CD4-positive, alpha-beta T cell treated with Interleukin-1 beta for 1 hour (primary cell): ENCODE measurements at places on chromosomes 16 and 17.

DNA sequence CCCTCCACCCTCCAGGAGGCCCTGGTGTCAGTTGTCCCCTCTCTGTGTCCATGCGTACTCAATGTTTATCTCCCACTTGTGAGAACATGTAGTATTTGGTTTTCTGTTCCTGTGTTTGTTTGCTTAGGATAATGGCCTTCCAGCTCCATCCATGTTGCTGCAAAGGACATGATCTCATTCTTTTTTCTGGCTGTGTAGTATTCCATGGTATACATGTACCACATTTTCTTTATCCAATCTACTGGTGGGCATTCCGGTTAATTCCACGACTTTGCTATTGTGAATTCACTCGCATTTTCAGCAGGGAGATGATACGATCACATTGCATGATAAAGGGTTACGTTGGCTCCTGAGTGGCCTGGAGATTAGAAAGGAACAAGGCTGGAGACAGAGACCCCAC, 286.2 kb downstream of the FOXL1 start:
- DNase-seq = no peak

GRCh38 chr17:58121925-58122324, 26.3 kb upstream of the OR4D1 start:
- peak; percentile 72 for DNase-seq

DNA sequence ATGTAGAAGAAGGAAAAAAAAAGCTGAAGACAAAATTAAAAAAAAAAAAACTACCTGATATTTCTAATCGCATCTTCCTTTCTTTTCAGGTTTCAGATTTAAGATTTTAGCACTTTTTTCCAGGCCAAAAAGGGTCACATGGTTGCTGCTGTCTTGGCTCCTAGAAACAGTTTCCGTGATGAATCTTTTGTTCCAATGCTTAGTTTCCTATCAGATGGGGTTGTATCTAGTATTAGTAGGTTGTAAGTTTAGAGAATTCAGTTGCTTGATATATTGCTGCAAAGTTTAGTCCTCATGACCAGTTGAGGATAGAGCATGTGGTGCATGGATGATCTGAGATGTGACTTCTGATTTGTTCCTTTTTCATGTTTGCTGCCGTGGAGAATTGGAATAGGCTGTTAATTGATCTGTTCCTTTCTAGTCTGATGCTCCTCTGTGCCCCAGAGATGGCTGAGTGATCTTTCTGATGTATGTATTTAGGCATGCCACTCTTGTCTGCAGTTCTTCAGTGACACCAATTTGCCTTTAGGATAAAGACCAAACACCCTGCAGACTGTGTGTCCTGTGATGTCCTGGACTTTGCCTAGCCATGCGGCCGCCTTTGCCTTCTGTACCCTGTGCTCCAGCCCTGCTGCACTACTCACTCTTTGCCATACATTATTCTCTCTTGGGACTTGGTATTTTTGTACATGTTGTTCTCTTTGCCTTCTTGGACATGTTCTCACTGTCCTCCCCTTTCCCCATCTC, 94.0 kb downstream of the MRTFB start:
- DNase-seq = no peak

- DNase-seq = peak; percentile 70
Measured at GRCh38 chr17:74639704-74640151, 16.2 kb upstream of the CD300E start.

DNA sequence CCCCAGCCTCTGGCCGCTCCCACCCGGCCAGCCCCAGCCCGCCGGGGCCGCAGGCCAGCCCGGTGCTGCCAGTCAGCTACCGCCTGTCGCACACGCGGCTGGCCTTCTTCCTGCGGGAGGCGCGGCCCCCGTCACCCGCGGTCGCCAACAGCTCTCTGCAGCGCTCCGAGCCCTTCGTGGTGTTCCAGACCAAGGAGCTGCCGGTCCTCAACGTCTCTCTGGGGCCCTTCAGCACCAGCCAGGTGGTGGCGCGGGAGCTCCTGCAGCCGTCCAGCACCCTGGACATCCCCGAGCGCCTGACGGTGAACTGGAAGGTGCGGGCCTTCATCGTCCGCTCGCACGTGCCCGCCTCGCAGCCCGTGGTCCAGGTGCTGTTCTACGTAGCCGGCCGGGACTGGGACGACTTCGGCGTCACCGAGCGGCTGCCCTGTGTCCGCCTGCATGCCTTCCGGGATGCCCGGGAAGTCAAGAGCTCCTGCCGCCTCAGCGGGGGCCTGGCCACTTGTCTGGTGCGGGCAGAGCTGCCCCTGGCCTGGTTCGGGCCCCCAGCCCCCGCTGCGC, 46.8 kb downstream of the TMEM132E start:
- DNase-seq = no peak

DNA sequence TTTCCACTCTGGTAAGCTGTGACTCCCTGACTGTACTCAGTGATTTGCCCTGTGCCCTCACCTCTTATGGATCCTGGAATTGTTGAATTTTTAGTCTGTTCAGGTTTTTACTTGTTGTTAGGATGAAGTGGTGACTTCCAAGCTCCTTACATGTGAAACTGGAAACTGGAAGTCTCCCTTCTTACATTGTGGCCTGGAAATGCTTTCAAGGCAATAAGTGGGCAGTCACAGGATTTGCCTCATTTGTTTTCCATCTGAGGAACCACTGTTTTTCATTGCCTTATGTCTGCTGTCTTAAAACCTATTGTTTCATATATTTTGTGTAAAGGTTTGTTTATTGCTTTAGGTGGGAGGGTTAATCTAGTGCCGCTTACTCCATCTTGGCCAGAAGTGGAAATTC, 155.8 kb downstream of the CYB561 start:
- no peak for DNase-seq

GRCh38 chr16:68920349-68920748, 77.0 kb downstream of the TANGO6 start:
- no peak for DNase-seq

DNA sequence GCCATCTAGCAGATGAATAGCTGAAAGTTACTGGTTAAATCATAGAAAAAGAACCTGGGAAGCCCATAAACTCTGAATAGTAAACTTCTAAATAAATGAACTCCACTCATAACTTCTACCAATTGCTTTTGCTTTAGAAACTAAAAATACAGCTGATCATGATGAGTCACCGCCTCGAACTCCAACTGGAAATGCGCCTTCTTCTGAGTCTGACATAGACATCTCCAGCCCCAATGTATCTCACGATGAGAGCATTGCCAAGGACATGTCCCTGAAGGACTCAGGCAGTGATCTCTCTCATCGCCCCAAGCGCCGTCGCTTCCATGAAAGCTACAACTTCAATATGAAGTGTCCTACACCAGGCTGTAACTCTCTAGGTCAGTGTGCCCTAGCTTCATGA, 9.7 kb downstream of the KAT7 start:
- no peak for DNase-seq

DNA sequence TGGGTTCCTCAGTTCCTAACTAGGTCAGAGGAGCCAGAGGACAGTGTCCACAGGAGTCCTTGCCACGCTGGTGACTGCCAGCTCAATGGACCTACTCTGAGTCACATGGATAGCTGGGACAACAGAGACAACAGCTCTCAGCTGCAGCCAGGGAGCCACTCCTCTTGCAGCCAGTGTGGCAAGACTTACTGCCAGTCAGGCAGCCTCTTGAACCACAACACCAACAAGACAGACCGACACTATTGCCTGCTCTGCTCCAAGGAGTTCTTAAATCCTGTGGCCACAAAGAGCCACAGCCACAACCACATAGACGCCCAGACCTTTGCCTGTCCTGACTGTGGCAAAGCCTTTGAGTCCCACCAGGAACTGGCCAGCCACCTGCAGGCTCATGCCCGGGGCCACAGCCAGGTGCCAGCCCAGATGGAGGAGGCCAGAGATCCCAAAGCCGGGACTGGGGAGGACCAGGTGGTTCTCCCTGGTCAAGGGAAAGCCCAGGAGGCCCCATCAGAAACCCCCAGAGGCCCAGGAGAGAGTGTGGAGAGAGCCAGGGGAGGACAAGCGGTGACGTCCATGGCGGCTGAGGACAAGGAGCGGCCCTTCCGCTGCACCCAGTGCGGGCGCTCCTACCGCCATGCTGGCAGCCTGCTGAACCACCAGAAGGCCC, 6.7 kb downstream of the ZNF646 start:
- DNase-seq = no peak

GRCh38 chr17:72077326-72077960, 43.4 kb upstream of the SOX9 start:
- DNase-seq = no peak

DNA sequence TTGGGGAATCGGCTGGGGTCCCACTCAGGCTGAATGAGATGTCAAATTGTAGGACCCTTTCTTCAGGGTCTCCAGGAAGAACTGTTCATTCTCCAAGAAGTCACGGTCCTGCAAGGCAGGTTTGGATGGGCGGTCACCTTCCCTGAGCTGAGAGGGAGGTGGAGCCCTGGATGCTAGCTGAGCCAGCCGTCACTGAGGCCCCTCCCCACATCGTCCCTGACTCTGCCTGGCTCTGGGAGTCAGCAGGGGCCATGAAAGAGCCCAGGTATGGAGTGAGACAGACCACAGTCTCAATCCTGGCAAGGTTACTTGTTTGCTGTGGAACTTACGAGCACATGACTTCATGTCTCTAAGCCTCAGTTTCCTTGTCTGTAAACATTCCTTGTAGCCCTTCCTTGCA, 6.0 kb upstream of the MRPL38 start:
- no peak for DNase-seq

- DNase-seq = no peak
Measured at GRCh38 chr17:9860851-9861250, 35.1 kb downstream of the GLP2R start.

DNA sequence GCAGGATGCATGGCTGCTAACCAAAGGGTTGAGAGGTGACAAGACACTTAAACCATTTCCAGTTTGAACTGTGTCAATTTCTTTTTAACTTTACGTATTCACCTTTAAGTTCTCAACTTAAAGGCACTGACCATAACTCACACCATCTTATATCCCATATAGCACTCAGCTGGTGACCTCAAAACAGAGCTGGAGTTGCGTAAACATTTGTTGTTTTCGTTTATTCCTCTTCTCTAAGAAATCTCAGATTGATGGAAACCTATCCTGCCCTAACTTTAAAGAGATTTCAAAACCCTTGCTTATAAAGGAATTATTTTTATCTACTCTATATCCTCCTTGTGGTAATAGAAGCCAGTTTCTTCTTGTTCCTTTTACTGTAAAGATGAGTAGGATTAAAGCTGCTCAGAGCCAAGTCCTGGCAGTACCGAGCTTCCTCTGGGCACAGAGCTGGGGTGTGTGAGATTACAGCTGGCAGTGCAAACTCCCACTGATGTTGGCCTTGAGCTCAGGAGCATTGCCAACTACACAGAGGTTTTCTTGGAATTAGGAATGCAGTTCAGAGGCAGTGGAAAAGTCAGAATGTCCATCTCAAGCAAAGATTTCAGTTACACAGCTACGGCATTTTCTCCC, 1.3 kb downstream of the KCTD2 start:
- DNase-seq = no peak

DNA sequence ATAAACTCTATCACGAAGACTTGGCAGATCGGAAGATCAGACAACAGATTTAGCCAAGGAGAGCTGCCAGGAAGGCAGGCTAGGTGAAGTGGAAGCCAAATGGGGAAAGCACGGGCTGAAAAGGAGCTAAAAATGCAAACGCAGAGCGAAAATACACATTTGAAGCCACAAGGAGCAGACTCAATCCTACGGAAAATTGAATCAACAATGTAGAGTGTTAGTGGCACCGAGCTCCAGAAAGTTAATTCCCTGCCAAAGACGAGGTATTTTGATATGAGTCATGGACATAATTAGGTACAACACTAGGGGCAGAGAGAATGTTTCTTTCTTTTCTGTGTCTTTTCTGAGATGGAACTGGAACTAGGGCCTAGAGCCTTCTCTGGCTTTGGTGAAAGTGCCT, 20.7 kb downstream of the GSG1L start:
- no peak for DNase-seq

GRCh38 chr16:47459603-47460002, 1.3 kb downstream of the ITFG1 start:
- no peak for DNase-seq

- DNase-seq = no peak
Measured at GRCh38 chr16:20364051-20364450, 11.5 kb upstream of the UMOD start.
